EH (cell line): ENCODE measurements at places on chromosomes 5 and 9.
A peak's percentile ranks its signal among the peaks of the same experiment; 100 is the strongest.

GRCh38 chr9:99357575-99357974, 135.5 kb downstream of the SEC61B start:
- peak; percentile 56 for DNase-seq

DNA sequence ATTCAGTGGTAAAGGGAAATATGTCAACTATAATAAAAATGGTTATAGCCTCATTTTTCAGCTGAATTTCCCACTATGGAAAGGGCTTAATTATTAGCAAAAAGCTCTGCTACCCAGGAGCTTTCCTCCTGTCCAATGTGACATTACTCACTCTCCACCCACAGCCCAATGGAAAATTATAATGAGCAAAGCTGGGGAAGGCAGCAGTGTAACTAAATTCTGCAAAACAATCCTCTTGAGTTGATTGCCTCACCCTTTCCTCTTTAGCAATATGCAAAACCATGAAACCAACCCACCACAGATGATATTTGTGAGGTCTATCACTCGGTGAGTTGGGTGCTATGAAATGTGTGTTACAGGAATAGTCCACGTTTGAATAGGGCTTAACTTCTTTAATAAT, 14.0 kb upstream of the PLPPR1 start:
- no peak for DNase-seq

GRCh38 chr9:113682297-113682771, 193.8 kb upstream of the ZNF618 start:
- peak; percentile 87 for DNase-seq

- DNase-seq: no peak
These were observed 3.4 kb downstream of the BRD3OS start for GRCh38 chr9:134028575-134029247.

DNA sequence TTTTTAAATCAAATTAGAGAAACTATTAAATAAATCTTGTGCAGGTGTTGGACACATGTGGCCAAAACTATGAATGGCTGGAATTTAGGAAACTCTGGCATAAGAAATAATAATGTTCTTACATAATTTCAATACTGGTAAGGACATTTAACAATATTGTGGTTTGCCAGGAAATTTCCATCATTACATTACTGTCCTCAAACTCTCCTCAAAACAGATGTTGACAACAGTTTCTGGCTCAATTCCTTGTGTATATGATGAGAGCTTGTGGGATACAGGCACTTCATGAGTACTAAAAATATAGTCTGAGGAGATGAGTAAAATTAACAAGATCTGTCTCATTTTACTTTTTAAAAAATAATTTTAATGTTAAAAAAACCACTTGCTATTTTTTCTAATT, 27.9 kb downstream of the MCTP1 start:
- DNase-seq: no peak

DNA sequence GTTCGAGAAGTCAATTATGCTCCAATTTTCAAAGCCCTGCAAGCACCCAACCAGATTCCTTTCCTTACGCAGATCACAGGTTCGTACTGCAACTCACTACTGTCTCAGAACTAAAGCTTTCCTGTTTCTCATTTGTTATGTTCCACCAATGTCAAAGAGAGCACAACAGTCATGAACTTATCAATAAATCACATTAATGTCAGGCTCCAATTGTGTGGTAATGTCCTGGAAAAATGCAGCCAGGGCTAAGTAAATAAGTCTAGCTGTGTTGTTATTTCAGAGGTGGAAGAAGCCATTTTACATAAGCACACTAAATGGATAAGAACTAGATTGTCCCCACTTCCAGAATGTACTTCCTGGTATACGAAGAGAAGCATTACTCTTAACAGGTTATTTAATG, 488.6 kb upstream of the PTGER4 start:
- no peak for DNase-seq

DNA sequence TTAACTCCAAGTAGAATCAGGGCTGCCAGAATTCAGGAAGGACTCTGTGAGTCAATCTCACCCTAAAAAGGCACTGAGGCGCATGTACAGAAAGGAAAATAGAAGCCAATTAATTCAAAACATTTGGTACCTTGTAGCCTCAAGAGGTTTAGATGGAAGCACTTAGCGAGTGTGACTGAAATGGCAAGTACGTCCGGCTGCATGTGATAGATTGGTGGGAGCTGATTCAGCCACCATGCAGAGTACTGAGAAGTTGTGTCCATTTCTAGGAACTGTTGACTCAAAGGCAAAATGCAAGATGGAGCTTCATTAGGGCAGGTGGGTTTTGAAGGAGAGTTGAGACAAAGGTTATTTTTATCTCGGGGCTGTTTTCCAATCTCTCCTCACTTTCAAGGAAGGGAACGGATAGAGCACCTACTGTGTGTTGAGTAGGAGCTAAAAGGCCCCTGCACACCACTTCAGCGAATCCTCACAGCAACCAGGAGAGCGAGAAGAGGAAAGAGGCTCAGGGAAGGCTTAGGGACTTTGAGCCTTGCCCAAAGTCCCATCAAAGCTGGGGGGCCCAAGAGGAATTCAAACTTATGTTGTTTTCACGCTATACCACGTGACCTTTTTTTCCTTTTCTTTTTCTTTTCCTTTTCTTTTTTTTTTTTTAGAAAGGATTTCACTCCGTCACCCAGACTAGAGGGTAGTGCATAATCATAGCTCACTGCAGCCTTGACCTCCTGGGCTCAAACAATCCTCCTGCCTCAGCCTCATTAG, 34.6 kb upstream of the CPEB4 start:
- peak; percentile 49 for DNase-seq

GRCh38 chr9:79655551-79655950, 83.8 kb downstream of the TLE4 start:
- DNase-seq: no peak

GRCh38 chr5:155919126-155919525, 407.8 kb upstream of the SGCD start:
- no peak for DNase-seq

DNA sequence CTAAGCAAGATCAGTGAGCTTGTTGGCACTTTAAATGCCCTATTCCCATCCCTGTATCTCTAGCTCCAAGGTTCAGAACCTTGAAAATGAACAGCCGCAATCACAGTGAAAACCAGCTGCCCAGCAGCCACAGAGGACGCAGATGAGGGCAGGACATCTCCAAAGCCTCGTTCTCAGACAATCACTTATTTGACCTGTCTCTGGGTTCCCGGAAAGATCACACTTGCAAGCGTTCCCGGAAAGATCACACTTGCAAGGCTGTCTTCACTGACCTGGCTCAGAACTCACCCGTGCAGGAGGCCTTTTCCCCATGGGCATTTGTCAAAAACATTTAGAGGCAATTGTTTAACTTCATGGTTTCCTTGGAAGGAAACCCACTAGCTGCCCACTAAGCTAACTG, 25.7 kb downstream of the IPPK start:
- no peak for DNase-seq

DNA sequence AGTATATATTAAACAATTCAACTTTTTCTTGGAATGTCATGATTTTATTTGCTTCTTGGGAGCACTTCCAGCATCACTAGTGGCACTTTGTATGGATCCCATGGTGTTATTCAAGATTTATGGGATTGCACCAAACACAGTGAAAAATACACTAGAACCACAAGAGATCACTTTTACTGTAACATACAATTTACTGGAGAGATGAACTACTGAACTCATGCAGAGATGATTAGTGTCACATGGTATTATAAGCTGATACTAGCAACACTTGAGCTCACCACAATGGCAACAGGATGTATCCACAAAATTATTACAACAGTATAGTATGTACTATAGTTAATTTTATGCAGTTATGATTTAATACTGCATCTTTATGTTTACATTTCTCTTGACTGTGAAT, 16.3 kb upstream of the SLC36A2 start:
- no peak for DNase-seq

DNA sequence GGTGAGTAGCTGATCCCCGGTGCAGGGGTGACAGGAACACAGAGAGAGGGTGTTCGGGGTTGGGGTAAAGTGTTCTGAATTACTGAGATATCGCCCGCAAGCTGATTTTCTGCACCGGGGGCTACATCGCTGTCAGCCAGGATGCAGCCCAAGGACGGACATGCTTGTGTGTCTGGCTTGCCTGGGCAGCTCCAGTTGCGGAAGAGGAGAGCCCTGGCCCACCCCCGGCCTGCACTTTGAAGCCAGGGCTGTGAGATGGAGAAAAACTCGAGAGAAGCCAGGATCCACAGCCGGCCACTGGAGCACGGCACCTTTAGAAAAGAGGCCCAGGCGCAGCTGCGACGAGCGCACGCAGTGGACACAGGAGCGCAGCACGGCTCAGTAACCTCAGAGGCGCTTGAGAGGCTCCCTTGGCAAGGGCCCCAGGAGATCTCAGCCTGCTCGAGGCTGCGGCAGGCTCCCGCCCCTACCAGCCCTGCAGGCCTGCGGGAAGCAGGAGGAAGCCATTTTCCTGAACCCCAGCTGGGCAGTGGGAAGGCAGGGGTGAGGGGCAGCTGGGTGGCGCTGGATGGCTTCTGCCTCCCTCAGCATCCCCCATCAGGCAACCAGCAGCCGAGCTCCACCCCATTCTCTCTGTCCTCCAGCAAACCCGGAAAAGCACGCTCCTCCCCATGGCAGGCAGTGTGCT, 59.2 kb downstream of the C9orf50 start:
- peak; percentile 44 for DNase-seq

- DNase-seq: no peak
These were observed 266.9 kb downstream of the ARHGAP26 start for GRCh38 chr5:143037071-143037470.

DNA sequence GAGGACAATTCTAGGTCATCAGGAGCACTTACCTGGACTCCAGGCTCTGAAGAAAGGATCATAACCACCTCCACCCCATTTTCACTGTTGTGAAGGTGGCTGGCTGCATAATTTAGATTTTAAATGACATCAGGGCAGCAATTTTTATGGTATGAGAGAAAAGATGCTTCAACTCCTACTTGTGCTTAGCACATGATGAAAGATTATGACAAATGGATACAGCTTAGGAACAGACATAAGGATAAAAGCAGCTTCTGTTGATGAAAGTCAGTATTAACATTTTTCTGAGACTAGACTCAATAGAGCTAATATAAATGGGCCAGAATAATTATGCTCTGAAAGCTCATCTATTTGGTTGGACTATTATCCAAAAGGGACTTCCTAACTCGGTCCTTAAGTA, 72.2 kb downstream of the SIL1 start:
- DNase-seq: no peak

- no peak for DNase-seq
These were observed 7.5 kb downstream of the DOCK8 start for GRCh38 chr9:221989-222776.

GRCh38 chr9:15155826-15156225, 151.2 kb downstream of the TTC39B start:
- peak; percentile 38 for DNase-seq

DNA sequence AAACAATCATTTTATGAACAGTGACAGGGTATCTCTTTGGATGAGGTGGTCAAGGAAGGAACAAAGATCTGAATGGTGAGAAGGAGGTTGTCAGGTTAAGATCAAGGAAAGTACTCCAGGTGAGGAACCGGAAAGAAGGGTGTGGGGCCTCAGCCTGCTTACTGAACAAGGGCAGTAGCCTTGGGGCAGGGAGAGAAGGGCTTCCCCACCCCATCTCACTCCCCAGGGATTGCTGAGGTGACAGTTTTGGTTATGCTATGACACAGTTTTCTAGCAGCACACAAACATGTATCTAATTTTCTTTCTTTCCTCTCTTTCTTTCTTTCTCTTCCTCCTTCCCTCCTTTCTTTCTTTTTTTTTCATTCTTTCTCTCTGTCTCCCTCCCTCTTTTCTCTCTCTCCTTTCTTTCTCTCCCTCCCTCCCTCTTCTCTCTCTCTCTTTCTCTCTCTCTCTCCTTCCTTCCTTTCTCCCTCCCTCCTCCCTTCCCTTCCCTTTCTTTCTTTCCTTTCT, 4.1 kb upstream of the HDHD3 start:
- DNase-seq: no peak

GRCh38 chr5:148374690-148375360, 8.9 kb upstream of the FBXO38 start:
- peak; percentile 72 for DNase-seq

GRCh38 chr5:149776361-149777305, 46.5 kb downstream of the PPARGC1B start:
- DNase-seq: no peak

DNA sequence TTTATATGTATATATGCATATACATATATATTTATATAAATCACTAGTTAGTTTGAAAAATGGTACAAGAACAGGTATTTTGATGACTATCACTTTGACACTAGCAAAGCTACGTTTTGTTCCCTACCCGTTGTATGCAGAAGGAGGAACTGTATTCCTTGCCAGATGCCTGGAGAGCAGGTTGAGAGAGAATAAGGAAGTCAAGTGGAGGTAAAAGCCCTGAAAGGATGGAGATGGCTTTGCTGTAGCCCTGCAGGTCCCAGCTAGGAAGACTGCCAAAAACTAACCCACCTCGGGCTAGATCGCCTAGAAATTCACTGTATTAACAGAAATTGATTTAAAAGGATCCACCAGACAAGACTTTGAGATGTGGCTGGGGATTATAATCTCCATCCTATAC, 229.3 kb downstream of the RFX3 start:
- DNase-seq: no peak

GRCh38 chr5:149223081-149223848, 48.4 kb upstream of the AFAP1L1 start:
- no peak for DNase-seq

GRCh38 chr9:97923529-97924108, 1.3 kb upstream of the TRMO start:
- peak; percentile 80 for DNase-seq

DNA sequence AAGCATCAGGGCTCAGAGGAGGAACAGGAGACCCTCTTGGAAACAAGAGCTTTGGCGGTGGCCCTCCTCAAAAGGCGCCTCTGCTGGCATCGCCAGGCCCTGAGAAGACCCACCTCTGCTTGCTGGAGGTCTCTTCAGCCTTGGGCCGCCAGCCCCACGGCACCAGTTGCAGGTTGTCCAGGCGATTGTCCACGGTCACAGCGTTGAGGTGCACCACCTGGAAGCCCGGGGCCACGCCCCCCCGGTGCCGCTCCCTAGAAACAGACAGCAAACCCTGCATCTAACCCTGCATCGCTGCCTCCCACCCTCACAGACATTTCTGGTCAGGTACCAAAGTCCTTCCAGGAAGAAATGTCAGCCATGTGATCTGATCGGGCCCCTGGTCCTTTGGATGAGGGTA, 3.5 kb downstream of the ZMYND19 start:
- no peak for DNase-seq

GRCh38 chr5:139578325-139578724, 17.2 kb downstream of the UBE2D2 start:
- DNase-seq: no peak

DNA sequence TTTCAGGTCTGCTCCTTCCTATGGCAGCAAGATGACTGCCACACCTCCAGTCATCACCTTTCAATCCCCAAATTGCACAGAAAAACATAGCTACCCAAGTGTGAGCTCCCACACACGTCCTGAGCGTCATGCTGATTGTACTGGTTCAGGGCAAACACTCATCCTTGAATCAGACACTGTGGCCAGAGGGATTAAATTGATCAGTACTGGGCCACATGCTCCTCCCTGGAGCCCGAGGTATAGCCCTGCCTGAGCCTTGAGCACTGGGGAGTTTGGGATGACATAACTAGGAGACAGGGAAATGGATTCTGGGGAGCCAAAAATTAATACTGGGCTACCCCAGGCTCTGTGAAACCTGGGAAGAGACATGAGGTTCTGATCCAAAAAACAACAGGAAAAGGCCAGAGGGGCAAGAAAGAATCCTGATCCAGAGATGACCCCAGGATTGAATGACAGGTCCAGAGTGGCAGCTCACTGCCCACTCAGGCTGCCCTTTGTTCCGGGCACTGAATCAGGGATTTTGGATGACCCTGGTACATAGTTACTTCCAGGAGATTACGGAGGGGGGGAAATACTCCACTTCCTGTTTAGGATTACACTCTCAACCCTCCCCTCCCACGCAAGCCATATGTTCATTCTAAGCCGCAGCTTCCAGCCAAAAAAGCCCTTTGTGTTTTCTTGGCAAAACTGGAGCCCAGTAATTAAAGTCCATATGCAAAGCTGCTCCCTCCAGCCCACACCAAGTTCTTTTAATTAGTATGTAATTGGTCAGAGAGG, 141.6 kb upstream of the SPRY4 start:
- peak; percentile 49 for DNase-seq
